ENCODE measurements at places on chromosomes 12 and 14.

DNA sequence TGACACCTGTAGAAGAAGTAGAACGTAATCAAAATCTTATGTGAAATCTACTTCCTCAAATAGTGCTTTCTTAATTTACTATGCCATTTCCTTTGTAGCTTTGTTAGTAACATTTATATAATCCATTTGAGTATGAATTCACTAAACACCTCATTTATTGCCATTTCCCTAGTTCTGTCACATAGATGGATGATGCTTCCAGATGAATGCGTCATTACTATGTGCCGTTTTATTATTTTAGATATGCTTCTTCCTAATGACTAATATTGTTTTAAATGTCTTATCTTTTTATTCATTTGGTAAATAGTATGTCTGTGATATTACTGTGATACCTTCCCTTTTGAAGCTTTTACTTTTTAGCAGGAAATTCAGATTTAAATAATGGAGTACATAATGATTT lies 14.4 kb downstream of the FRMD6 start:
- DNase-seq, result no peak

GRCh38 chr14:92568621-92569479 lies 55.3 kb downstream of the RIN3 start:
- DNase-seq, result no peak

DNA sequence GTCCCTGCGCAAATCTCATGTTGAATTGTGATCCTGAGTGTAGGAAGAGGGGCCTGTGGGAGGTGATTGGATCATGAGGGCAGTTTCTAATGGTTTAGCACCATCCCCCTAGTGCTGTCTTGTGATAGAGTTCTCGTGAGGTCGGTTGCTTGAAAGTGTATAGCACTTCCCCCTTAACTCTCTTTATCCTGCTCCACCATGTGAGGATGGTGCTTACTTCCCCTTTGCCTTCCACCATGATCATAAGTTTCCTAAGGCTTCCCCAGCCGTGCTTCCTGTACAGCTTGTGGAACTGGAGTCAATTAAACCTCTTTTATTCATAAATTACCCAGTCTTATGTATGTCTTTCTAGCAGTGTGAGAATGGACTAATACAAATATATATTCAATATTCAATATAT lies 303.7 kb upstream of the SEL1L start:
- DNase-seq, result no peak

- DNase-seq, result peak; percentile 45
Observed at GRCh38 chr14:57009585-57010515, 199.6 kb upstream of the OTX2 start.

DNA sequence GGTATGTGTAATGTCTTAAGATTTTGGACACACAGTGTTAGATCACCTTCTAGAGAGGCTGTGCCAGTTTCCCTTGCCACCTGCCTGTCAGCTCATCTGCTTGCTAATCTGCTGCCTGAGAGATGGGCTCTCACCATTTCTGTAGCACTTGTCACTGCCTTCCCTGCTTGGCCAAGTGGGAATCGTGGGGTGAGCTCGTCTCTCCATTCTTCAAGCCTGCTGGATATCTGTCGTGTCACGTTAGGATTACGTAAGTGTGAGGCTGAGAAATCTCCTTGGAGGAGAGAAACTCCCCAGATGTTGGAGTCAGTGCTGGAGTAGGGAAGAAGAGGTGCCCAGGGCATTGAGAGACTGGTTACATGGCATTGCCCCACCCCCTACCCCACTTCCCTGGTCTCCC lies 8.6 kb upstream of the RPH3A start:
- no peak for DNase-seq

DNA sequence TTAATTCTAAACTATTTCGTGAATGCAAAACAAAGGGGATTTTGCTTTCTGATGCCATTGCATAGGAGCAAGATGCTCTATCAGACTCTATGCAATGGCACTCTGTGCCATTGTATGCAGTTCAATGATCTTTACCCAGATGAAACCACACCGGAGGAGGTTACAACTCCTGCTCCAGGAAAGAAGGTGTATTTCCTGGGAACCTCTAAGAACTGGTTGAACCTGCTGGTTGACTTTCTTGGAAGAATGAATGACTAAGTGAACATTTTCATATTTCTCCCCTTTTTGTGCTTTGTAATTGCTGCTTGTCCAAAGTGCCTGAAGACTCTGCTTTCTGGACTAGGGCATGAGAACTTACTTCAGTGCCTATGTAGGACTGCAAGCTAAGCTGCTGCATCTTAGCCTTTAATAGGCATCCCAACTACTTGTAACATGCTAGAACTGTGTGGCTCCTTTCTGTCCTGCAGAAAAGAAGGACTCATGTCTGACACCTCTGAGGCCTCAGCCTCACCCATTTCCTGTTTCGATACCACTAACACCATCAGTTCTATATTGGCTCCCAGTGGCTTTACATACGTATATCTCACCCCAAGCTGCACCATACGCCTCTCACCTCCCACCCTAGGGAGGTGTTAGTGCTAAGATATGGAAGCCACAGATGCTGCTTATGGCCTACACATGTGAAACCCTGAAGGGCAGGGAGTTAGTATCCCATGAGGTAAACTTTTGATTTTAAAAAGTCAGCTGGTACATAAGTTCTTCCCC lies 193.5 kb upstream of the CNOT2 start:
- no peak for DNase-seq

- DNase-seq, result no peak
Observed at GRCh38 chr12:89731089-89731488, 22.5 kb upstream of the ATP2B1 start.

DNA sequence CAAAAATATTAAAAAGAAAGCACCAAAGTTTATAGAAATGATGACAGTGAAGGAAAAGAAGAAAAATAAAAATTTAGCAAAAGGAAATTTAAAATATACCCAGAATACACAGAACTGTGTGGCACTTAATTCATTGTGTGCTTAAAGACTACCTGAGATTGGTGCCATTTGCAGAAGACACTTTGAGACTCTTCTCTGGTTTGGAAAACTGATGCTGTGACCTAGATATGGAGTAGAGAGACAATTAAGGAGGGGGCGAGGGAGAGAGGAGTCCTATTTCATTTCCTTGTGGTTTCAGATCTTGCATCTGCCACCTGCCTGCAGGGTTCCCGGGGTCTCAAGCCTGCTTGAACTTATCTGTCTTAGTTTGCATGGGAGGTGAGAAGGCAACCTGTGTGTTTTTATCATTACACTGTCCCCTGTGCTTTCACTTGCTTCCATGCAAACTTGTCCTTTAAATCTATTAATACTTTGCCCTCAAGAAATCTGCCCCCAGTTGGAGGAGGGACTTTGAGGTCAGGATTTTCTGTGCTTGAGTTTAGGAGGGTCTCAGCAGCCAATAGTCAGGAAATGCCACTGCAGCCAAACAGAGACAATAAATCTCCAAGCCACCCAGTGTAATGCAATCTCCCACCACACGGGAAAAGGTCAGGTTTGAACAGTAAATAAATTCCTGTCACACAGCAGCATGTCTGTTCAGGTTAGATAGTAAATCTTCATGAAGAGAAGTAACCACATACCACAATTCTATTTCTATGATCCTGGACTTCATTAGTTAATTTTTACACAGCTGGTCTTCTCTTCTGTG lies 119.4 kb downstream of the CAND1 start:
- no peak for DNase-seq

DNA sequence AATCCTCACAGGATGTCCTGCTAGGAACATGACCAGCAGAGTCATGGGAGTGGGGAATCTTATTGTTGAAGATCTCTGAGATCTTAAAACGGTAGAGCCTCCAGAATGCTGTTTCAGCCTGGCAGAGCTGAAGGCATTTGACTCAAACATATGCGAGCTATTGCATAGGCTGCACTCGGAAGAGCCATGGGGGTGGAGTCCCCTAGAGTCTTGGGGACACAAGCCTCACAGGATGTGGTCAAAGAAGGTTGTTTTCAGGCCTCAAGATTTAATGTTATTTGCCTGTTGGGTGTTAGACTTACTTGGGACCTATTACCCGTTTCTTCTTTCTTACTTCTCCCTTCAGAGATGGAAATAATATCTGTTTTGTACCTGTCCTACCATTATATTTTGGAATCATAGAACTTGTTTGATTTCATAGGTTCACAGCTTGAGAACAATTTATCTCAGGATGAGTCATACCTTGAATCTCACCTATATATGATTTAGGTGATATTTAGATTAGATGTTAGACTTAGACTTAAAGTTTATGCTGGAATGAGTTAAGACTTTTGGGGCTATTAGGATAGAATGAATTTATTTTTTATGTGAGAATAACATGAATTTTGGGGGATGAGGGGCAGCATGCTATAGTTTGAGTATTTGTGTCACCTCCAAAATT lies 172.2 kb upstream of the ATP2B1 start:
- no peak for DNase-seq

DNA sequence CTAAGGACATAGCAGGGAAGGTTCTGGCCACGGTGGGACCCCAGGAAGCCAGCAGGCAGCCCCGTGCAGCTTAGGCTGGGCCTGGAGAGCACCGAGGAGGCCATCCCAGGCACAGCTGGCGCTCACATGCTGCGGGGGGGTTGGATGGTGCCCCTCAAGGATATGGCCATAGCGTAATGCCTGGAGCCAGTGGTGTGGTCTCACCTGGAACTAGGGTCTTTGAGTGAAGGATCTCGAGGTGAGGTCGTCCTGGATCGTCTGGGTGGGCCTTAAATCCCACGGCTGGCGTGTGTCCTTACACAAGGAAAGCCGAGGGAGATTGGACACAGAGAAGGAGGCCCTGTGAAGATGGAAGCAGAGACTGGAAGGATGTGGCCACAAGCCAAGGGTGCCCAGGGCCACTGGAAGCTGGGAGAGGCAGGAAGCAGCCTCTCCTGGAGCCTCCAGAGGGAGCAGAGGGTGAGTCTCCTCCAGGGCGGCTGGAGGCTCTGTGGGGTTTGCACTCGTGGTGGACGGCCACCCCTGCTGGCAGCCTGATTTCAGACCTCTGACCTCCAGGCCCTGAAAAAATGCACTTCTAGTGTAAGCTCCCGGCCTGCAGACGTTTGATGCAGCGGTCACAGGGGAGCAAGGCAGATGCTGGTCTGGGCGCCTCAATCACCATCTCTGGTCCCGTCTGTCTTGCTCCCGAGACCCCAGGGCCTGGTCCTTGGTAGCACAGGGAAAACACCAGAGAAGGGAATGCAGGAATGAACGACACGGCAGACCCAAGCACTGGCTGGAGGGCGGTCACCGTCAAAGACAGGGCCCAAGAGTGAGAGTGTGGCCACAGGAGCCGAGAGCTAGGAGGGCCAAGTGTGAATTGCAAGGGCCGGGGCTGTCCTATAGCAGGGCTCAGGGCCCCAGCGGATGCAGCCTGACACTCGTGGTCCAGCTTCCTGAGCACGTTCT lies 218.6 kb downstream of the KIF26A start:
- DNase-seq, result no peak

DNA sequence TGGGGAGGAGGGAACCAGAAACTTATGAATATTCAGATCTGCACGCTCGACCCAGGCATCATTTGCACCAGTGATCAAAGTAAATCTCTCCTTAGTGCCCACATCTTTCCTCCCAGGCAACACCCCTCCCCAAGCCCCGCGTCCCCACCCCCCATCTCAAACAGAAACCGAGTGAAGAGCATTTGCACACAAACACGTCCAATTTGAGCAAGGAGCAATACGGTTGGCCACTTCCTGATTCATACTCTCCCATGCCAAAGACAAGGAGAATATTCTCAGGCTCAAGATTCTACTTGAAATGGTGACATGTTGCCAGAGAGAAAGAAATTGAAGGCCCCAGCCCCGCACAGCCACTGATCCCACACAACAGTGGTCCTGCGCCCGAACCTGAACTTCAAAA lies 7.1 kb downstream of the FOXN3 start:
- DNase-seq, result no peak

GRCh38 chr14:38904959-38905358 lies 198.1 kb downstream of the SEC23A start:
- no peak for DNase-seq

DNA sequence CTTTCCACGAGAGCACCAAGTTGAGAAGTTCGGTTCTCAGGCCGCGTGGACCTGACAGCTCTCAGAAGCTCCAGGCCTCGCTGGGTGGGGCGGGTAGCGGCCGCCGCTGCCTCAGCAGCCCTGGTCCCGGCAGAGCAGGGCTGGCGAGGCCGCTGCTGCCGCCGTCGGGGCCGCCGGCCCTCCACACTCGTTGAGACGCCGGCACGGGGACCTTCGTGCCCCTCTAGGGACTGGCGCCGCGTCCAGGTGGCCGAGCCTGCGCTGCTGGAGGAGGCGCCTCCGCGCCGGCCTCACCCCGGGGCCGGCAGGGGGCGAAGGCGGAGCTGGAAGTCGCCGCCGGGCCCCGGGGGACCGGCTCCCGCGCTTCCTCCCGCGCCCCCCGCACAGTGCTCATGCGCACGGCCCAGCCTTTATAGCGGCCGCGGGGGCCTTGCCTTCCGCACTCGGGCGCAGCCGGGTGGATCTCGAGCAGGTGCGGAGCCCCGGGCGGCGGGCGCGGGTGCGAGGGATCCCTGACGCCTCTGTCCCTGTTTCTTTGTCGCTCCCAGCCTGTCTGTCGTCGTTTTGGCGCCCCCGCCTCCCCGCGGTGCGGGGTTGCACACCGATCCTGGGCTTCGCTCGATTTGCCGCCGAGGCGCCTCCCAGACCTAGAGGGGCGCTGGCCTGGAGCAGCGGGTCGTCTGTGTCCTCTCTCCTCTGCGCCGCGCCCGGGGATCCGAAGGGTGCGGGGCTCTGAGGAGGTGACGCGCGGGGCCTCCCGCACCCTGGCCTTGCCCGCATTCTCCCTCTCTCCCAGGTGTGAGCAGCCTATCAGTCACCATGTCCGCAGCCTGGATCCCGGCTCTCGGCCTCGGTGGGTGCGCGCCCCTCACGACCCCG lies at the start of gene COCH:
COCH (plus strand) TSS at position 440 of the 879 bp plus-strand sequence; CDS start at position 820, 380 bp downstream.
- DNase-seq, result no peak

DNA sequence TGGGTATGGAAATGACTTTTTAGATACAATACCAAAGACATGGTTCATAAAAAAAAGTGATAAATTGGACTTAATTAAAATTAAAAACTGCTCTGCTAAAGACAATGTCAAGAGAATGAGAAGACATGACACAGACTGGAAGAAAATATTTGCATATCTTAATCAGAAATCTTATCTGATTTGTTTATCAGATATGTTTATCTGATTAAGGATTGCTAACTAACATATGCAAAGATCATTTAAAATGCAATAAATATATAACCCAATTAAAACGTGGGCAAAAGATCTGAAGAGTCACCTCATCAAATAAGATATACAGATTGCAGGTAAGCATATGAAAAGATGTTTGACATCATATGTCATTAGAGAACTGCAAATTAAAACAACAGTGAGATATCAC lies 10.0 kb upstream of the MMP19 start:
- DNase-seq, result no peak

DNA sequence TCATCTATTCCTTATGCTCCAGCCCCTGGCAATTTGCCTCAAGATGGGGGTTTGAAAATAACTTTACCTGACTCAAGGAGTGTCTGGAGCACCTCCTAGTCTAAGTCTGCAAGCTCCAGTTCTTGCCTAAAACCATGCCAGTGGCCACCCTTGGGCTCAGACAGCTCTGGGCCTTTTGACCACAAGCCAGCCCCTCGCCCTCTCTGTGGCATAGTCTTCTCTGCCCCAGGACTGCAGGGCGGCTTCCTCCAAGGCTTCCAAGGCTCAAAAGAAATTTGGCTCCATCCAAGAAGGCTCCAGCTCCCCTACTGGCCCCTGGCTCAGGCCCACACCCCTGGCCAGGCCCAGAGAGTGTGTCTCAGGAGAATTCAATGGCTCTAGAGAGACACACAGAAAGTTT lies 14.8 kb downstream of the ACVRL1 start:
- no peak for DNase-seq
